Activated naive CD8-positive, alpha-beta T cell treated with anti-CD3 and anti-CD28 coated beads, Interleukin-2, amount 10 ng/mL, durations not matched to agents 7 days and 5 days (primary cell): ENCODE measurements at places on chromosomes 4 and X.

- DNase-seq: no peak
Measured at GRCh38 chrX:46531442-46531841, 13.8 kb downstream of the ZNF674 start.

- no peak for DNase-seq
Measured at GRCh38 chrX:153935326-153935851, 552 bp upstream of the NAA10 start.

DNA sequence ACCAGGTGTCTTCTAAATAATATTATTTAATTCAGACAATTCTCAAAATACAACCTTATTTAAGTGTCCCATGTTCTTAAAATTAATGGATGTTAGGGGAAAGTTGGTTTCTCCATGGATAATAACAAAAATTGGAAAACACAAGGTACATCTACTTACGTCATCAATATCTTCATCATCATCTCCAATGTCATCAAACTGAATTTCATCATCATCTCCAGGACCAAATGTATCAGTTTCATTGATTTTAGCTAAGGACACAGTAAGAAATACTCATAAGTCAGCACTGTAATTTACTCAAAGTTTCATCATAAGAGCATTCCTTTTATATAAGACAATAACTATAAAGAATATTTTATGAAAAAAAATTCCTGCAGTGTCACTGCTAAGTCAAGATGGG lies 11.3 kb downstream of the EIF1AX start:
- DNase-seq: no peak

DNA sequence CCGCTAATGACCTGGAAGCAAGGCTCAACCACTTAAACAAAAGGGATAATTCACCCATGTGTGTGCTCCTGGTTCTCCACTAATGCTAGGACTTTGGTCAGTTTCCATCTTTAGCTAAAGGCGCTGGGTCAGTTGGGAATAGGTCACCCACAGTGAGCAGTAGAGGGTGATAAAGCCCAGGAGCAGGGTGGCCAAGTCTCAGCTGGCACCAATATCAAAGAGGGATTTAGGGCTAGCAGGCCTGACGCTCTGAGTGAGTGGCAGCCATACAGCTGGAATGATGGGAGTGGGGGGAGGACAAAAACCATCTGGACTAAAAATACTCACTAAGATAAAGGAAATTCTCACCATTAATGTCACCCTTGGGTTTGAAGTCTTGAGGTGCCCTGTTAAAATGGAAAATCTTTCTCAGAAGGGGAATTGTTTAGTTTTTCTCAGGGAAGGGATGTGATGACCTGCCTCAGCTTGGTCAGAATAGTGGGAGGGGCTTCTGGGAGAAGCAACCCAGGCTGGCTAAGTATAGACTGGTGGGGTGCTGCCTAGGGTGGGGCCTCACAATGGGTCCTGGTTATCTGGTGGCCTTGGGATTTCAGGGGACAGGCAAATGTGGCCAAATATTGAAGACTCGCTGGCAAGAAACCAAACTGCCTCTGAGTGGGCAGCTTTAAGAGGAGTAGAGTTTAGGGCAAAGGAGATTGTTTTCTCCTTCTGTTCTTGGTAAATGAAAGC lies 47.1 kb downstream of the TSC22D3 start:
- DNase-seq: no peak

- no peak for DNase-seq
Measured at GRCh38 chr4:153890761-153891160, 101.9 kb upstream of the SFRP2 start.
